H9 (cell line): ENCODE measurements at places on chromosomes 7 and 10.
A peak's percentile ranks its signal among the peaks of the same experiment; 100 is the strongest.

GRCh38 chr7:157250605-157251228 lies 86.1 kb upstream of the DNAJB6 start:
- peak; percentile 73 for DNase-seq

DNA sequence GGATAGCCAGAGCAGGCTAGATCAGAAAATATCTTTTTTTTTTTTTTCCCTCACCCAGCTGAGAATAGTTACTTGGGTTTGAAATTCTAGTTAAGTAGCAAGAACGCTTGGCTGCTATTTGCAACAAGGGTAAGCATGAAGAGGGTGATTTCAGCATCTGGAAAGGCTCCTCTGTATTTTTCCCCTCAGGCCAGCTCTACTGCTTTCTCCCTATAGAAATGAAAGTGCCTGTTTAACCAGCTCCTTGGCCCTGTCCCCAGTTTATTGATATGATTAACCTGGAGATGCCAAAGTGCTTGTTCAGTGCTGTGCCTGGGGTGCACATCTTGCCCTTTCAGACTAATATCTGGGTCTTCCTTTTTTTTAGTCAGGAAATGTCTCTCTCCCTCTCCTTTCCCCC lies 37.1 kb downstream of the AP3M1 start:
- DNase-seq, result no peak

GRCh38 chr10:105063796-105064195 lies 422.7 kb downstream of the SORCS3 start:
- peak; percentile 71 for DNase-seq

- DNase-seq, result no peak
These were observed 5.8 kb downstream of the ANTXRL start for GRCh38 chr10:46292573-46293023.

DNA sequence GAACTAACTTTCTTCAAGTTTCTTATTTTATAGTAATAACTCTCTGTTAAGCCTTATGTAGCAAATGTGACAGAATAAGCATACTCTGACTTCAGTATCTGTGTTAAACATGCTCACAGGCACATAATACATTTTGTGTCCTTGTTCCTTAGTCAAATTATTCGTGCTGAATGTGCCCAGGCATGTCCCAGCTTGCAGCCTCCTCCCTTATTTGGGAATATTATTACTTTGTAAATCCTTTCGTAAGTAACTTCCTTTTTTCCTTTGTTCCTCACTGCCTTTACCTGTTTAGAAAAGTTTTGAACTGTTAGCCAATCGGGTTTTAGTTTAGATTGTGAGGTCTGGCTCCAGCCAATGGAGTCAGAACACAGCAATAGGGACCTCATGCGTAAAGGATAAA lies 46.9 kb downstream of the GALNT11 start:
- DNase-seq, result no peak

- DNase-seq, result no peak
These were observed 27.1 kb downstream of the DUSP5 start for GRCh38 chr10:110524859-110525232.

- DNase-seq, result no peak
These were observed 16.7 kb downstream of the RBP3 start for GRCh38 chr10:47364911-47365310.

DNA sequence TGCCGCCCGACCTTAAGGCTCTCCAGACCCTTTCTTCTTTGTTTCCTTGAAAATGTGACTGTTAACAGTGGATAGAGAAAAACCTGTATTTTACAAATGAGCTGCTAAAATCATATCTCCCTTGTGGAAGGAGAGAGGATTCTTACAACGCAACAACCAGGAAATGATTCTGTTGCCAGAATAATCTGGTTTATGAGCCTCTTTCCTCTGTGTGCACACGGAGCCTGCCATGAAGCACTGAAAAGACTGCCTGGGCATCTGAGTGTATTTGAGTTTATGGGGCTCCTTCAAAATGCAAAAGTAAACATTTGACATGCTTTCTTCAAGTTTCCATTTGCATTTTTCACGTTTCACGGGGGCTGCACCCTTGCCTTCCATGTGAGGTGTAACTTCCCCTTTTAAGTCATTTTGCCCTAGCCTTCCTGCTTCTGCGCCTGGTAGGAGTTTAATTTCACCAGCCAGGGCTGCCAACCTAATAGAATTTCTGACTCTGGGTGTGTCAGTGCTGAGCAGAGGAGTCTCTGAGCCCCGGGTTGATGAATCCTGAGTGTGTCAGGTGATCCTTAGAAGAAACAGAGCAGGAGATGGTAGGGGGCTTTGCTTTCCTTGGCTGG lies 101.2 kb downstream of the GRB10 start:
- DNase-seq, result no peak

- DNase-seq, result peak; percentile 8
These were observed 23.6 kb upstream of the ZCCHC24 start for GRCh38 chr10:79468841-79469585.

DNA sequence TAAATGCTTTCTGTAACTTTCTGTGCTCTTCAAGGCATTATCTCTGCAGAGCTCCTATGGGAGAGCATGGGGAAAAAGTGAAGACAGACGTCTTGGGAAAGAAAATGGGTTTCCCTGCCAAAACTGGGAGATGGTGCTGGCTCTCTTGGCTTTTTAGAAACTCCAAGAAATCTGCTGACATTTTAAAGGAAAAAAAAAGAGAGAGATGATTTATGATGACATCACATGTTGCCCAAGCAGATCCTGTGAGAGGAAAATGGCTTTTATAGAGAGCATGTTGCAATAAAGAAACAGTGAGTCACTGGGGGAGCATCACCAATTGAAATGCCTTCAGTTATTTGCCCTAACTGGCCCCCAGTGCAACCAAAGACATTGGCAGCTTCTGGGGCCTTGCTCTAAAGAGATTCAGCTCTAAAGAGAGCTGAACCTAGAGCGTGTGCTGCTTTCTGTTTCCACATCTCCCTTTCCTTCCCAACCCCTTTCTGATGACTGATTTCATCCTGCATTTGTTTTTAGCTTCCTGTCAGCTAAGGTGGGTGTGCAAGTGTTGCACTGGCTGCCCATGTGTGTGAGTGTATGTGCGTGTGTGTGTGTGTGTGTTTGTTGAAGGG lies 37.7 kb downstream of the LRMDA start:
- no peak for DNase-seq

- peak; percentile 60 for DNase-seq
These were observed 41.4 kb downstream of the COL1A2 start for GRCh38 chr7:94436018-94436604.

- DNase-seq, result no peak
These were observed 84.1 kb downstream of the CPXM2 start for GRCh38 chr10:123807444-123808035.

GRCh38 chr7:110187877-110188554 lies 902.9 kb upstream of the LRRN3 start:
- no peak for DNase-seq

DNA sequence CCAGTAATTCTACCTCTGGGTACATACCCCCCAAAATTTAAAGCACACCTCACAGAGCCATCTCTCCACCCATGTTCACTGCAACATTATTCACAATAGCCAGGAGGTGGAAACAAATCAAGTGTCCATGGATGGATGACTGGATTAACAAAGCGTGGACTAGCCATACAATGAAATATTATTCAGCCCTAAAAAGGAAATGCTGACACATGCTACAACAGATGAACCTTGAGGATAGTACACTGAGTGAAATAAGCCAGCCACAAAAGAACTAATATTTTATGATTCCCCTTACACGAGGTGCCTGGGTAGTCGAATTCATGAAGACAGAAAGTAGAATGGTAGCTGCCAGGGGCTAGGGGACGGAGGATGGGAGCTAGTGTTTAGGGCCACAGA lies 31.1 kb upstream of the PTPRN2 start:
- DNase-seq, result no peak

DNA sequence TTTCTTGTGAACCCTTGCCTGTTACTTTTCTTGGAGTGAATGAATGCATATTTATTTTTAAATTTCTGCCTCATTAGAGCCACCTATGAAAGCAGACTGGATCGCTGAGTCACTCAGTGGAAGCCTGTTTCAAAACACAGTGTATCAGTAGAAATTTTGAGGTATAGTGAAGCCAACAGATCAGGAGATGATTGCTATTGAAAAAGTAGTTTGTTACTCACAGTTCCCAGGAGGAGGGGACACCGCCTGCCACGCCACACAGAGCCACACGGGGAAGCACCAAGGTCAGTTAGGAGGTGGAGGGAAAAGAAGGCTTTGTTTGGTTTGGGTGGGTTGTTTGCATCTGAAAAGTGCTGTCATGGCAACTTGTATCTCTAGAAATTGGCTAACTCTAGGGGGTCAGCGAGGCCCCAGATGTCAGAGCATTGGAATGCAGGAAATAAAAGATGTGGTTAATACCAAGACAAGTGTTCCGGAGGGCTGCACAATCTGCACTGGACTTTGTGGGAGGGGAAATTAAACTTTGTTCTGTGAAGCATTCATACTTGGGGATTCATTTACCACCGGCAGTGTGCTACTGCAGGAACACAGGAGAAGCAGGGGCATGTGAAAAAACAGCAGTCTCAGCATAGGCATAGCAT lies 106.4 kb upstream of the SDK1 start:
- peak; percentile 92 for DNase-seq

DNA sequence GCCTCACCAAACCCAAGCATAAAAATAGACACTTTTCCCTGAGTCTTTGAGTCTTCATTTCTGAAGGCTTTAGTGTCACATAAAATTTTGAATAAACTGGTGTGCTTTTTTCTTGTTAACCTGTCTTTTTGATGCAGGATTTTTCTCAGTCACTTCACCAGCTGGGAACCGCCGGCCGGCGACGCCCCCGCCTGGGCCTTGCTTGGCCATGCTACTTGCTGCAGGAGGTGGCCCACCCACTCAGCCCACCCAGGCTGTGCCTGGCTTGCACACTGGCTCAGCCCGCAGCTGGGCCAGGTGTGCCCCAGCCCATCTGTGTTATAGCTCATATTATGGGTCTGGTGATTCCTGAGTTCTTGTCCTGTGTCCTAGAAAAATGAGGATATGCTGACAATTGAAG lies 247.4 kb upstream of the CACNA2D1 start:
- DNase-seq, result no peak

DNA sequence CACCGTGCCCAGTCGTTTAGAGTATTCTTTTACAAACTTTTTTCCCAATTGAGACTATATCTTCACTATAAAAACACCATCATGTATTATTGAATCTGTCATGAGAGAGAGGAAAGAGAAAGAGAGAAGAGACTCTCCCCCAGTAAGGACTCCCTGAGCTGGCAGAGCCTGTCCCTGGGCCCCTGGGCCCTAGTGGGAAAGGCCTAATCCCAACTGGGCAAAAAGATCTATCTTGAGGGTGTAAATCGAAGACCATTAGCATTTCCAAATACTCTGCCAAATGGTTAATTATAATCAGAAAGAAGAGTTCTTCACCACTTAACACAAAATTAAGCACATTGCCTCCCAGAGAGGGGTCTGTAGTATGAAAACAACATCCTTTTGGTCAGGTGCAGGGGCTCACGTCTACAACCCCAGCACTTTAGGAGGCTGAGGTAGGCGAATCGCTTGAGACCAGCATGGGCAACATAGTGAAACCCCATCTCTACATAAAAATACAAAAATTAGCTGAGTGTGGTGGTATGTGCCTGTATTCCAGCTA lies 108.2 kb downstream of the SKIDA1 start:
- DNase-seq, result peak; percentile 51

DNA sequence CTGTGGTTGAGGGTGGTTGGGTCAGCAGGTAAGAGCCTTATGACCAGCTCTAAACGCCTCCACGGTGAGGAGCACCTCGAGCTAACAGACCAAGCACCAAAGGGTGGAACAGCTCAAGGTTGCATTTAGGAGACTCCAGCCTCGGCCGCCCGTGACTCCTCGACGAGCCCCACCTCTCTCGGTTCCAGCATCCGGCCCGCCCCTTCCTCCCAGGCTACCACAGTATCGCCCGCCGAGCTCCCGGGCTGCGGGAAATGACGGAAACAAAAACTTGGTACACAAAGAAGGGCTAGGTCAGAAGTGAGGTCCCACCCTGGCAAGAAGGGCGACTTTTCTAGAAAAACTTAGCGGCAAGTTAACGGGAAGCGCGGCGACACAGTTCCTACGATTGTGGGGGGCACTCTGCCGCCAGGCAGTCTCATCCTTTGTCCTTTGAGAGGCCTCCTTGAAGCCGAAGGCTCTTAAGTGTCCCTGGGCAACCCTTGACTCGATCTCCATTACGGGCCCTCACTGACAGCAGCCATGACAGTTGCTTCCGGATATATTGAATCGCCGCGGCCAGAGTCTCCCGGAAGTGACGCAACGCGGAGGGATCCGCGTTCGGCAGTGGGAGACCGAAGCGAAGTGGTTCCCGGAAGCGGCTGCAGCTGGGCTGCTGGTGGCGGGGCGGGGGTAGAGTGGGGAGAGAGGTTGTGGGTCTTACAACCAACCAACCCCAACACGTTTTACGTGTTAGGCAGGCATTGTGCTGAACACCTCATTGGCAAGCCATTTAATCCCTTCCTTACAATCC lies 40.2 kb upstream of the ZNF518A start:
- peak; percentile 31 for DNase-seq

DNA sequence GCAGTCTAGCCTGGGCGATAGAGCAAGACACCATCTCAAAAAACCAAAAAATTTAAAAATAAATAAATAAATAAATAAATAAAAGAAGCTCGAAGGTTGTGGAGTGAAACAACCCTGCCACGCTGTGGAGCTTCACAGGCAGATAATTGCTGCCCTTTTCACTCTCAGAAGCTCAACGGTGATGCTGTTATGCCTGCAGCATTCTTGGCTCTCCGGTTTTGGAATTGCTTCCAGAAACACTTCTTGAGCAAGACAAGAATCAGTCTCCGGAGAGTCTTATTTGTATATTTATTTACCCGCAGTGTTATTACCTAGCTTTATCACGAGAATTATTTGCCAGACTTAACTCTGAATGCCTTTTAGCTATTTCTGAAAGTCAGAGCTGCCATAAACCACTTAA lies 40.5 kb upstream of the UBE2H start:
- no peak for DNase-seq

- no peak for DNase-seq
These were observed 43.2 kb upstream of the FAM133B start for GRCh38 chr7:92633211-92633906.

GRCh38 chr7:127189886-127190285 lies 62.9 kb downstream of the GRM8 start:
- DNase-seq, result no peak

GRCh38 chr10:123666318-123667236 lies at the start of gene GPR26:
Gene GPR26, plus strand, starts transcription at chr10:123666355. Its CDS starts 53 bp downstream, at chr10:123666408.
- DNase-seq, result peak; percentile 78
